ENCODE measurements at places on chromosomes 5 and 9.

DNA sequence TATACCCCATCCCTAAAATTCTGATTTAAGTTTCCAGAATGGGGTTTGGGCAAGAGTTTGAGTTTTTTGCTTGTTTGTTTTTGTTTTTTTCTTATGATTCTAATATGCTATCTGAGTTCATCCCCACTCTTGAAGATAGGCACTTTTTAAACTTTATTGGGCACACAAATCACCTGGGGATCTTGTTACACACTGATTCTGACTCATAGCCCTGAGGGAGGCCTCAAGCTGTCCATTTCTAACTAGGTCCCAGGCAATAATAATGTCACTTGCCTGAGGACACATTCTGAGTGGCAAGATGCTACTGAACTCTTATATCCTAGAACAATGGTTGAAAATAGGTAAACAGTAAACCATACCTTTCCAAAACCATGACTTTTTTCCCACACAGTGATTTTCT, 22.8 kb upstream of the ABLIM3 start:
- DNase-seq = no peak

DNA sequence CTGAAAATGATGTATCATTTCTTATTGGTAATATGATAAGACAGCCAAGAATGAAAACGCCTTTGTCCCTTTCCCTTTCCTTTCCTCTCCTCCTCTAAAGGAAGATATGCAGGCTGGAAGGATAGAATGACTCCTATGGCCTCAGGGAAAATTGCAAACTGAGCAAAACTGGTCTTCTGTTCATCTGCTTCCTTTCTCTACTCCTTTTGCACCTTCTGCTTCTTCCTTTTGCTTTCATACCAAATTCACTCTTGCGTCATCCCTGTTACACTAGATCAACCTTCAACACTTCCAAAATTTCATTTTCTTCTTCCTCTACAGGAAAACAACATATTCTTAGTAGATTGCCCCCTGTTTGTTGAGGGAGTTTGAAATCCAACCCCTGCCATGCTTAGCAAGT, 234.1 kb downstream of the ADAMTS6 start:
- no peak for DNase-seq

GRCh38 chr5:91690921-91691320, 307.8 kb upstream of the ARRDC3 start:
- DNase-seq = no peak

DNA sequence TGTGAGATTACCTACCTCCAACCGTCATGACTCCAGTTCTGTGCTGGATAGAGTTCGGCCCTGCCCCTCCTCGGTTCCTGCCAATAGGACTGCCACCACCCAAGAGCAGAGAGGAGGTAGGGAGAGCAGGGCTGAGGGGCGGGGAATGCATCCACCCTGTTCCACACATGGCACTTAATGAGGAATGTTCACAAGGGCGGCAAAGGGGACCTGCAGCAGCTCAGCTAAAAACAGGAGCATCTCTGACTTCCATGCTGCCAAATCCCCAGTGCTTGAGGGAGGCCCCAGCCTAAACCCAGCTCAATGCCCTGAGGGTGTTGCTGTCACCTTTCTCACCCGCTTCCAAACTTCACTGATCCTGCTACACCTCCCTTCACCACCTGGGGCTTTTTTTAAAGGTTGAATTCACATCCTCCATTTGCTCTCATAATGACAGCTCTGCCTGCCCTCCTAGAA, 7.8 kb upstream of the DELE1 start:
- no peak for DNase-seq

DNA sequence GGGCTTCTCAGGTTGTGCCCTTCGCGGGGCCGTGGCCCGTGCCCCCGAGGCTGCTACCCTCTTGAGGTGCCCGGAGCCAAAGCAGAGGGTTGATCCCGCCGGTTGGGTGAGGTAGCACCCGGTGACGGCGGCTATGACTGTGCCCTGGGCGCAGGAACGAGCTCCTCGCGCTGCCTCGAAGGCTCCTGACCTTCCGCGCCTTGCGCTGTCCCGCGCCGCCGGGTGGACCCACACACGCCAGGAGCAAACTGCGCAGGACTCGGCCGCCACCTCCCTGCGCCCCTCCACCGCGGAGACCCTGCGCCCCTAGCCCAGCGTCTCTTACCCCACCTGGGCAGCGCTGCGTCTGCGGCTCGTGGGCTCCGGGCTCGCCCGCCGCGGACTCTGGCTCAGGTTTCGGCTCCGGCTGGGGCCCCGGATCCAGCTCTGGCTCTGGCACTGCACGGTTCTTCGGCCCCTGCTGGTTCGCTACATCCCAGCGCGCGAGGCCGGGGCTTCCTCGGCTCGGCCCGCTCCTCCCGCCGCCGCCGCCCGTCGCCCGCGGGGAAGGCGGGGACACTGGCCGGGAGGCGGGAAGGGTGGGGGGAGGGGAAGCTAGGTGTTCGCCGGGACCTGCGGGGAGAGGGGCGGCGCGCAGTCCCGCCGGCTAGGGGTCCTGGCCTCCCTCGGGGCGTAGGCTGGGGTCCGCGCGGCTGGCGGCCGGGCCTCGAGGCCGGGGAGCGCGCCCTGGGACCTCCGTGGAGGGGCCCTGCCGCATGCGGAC, 5.4 kb upstream of the PITX1 start:
- peak; percentile 27 for DNase-seq

DNA sequence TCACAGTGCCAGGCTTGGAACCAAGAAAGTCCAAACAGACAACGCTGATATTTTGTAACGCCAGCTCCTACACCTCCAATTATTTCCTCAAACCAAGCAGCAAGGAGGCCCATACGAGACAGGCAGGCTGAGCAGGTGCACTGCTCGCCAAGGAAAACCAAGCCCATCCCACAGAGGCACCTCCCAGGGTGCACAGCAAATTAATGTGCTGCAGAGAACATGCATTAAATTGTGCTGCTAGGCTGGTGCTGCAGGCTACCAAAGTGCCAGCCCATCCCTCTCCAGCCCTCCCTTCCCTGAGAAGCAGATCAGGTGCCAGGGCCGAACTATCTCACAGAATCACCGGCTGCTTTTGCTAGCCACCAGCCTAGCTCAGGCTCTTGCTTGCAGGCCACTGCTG, 137.8 kb downstream of the PAX5 start:
- no peak for DNase-seq

DNA sequence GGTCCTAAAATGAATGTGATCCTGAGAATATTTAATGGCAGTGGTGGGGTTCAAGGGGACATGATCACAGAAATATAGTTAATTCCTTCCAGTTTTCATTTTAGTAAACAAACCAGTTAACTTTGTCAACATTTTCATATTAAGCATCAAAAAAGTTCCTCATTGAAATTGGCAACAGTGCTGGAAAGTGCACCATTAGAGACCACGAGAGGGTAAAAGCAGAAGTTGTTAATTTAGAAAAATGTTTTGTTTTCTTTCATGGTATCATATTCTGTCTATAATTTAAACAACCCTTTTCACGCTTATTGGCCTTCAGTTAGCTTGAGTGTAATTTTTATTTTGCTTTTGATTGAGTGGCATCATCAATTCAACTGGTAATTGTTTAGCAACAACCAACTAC, 11.9 kb downstream of the GIN1 start:
- DNase-seq = no peak

DNA sequence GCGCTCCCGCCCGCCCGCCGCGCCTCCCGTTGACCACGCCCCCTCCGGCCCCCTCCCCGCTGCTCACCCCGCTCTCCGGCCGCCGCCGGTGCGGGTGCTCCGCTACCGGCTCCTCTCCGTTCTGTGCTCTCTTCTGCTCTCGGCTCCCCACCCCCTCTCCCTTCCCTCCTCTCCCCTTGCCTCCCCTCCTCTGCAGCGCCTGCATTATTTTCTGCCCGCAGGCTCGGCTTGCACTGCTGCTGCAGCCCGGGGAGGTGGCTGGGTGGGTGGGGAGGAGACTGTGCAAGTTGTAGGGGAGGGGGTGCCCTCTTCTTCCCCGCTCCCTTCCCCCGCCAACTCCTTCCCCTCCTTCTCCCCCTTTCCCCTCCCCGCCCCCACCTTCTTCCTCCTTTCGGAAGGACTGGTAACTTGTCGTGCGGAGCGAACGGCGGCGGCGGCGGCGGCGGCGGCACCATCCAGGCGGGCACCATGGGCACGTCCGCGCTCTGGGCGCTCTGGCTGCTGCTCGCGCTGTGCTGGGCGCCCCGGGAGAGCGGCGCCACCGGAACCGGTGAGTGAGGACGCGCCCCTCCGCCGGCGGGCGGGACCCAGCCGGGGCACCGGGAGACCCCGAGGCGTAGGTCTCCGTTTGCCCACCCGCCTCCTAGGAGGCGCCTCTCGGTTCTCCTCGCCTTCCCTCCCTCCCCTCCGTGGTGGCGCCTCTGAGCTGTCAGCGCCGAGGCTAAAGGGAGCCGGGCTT, at the start of gene VLDLR:
Gene VLDLR (plus strand): TSS at position 66 of the 739 bp plus-strand sequence. CDS start 403 bp downstream, at position 469.
- DNase-seq = peak; percentile 35

DNA sequence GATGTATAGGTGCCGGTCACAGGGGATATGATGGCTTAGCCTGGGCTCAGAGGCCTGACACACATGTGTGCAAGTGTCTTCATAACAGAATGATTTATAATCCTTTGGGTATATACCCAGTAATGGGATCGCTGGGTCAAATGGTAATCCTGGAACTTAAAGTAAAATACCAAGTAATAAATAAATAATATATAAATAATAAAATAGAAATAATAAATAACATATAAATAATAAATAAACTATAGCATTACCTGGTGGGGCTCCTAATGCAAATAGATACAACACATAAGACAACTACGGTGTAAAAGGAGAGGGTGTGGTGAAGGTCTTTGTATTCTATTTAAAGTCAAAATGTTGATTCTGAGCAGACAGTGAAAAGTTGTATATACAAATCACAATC, 68.5 kb upstream of the GFPT2 start:
- DNase-seq = no peak

DNA sequence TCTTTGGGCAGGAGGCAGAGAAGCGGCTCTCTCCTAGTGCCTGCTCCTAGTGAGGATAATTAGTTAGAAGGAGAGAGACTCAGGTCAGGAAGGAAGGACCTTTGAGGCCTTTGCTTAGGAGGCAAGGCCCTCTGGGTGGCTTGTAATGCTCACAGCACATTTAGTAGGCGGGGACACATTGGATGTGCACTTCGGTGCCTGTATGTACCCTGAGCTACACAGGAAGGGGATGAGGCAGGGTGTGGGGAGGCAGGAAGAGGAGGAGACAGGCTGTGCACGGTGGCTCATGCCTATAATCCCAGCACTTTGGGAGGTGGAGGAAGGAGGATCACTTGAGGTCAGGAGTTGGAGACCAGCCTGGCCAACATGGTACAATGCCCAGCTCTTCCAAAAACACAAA, 7.2 kb upstream of the LCN2 start:
- no peak for DNase-seq

DNA sequence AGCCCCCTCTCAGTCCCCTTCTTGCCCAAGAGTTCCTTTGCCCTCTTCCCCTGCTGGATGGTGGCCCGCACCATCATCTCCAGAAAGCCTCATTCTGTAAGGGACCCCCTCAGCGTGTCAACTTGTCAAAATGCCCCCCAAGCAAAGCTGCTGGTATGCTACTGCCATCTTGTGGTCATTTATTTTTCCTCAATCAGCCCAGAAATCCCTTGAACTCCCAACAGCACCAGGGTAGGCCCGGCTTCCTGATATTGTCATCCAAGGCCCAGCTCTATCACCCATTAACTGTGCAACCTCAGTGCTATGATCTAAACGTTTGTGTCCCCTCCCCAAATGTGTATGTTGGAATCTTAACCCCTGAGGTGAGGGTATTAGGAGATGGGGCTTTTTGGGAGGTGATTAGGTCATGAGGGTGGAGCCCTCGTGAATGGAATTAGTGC, 53.2 kb upstream of the FBXW11 start:
- DNase-seq = peak; percentile 39

DNA sequence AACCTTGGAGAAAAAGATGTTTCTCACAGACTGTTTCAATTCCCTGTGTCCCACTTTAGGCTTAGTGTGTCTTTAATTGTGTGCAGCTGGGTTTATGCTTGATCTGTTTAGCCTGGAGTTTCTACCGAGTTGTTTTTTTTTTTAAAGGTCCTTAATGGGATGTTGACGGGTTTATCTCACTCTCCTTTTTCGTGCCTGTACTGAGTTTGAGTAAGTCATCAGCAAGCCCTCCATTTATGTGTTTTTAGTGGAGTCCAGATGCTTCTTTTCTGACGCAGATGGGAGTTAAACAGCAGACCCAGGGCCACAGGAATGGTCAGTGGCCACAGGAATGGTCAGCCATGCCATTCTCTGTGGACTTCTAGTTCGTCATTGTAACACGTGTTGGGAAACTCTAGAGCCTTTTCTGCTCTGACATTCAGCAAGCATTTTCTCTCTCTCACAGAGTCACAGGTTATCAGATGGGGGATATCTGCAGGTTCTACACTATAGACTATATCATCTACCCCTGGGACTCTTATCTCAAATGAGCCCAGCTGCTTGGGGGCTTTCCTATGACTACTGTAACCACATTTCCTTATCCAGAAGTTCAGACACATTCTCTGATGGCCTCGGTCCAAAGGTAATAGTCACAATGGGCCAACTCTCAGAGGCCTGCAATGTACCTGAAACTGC, 190.5 kb downstream of the TTLL11 start:
- DNase-seq = no peak

DNA sequence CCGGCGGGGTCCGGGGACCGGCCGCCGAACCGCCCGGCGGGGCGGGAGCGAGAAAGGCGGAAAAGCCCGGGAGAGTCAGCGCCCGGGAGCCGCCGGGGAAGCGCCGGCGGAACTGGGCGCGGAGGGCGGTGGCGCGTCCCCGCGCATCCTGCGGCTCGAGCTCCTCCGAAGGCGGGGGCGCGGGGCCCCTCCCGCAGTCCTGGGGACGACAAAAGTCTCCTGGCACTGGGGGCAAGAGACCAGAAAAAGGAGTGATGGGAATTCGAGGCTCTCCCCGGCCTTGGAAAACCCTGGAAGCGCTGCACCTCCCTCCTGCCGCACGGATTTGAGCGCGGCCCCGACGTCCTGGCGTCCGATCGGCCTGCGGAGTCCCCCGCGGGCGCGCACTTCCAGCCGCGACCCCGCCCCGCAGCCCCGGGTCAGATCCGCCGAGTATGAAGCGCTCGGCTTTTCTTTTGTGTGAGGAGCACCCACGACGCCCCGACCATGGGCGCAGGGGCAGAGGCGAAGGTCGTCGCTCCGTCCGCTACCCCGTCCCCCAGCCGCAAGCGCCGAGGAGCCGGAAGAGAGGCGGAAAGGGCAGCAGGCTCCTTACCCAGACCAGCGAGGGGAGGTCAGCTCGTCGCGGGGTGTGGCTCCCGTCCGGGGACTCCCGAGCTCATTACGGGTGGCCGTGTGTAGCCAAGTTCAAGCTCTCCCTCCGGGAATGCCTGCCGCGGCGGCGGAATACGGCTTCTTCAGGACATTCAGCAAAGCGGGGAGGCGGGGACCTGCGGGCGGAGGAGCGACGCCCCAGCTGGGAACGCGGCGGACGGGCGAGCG, at the start of gene EPB41L4A:
Gene EPB41L4A (minus strand): TSS at position 114 of the 822 bp plus-strand sequence. CDS start 238 bp downstream, outside the sequence.
- DNase-seq = peak; percentile 15

GRCh38 chr5:155905364-155905763, 421.6 kb upstream of the SGCD start:
- no peak for DNase-seq

GRCh38 chr5:177453852-177454396, 7.3 kb downstream of the PRR7 start:
- DNase-seq = no peak

GRCh38 chr9:73844135-73844534, 653.0 kb upstream of the RORB start:
- no peak for DNase-seq
